Iris pigment epithelial cell (primary cell): ENCODE measurements at places on chromosomes 2 and 18.
A peak's percentile ranks its signal among the peaks of the same experiment; 100 is the strongest.

- DNase-seq, result peak; percentile 0
Measured at GRCh38 chr2:49914281-49914680, 760.0 kb upstream of the FSHR start.

DNA sequence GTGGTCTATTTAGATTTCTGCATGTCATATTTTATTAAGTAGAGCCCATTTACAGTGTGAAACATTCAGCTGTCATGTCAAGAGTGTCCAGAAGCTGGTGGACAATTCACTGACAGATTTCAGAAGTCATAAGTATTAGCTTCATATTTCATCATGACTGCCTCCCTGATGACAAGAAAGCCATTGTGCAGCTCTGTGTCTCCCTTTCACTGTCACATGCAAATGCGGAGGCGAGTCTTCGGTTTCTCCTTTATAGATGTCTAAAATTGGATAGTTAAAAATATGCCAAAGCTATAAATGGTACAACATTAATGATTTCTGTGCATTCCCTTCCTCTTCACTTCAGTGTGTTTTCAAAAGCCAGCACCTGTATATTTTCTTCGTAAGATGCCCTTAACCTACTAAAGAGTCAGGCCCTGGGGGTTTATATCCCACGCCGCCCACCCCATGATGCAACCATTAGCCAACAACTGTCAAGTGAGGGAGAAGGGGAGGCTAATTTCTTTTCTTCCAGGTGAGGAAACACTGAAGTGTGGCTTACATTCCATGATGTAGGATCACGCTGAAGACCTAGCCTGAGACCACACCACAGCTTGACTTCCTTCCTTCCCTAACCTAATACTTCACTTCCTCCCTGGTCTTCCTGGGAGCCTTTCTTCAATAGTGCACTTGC is 99.6 kb upstream of the DDX18 start:
- no peak for DNase-seq

DNA sequence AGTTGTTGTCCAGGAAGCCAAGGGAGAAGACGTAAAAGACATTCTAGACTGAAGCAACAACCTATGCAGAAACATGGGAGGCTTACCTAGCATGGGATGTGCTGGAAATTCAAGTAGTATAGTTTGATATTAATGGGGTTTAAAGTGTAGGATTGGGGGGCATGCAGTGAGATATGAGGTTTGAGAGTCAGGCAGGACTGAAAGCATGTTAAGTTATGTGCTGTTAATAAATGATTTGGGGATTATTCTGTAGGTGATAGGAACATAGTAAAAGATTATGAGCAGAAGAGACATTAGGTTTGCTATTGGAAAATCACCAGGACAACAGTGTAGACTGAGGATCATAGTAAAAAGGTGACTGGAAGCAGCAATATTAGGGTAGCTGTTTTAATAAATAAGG is 3.2 kb downstream of the EHBP1 start:
- no peak for DNase-seq

DNA sequence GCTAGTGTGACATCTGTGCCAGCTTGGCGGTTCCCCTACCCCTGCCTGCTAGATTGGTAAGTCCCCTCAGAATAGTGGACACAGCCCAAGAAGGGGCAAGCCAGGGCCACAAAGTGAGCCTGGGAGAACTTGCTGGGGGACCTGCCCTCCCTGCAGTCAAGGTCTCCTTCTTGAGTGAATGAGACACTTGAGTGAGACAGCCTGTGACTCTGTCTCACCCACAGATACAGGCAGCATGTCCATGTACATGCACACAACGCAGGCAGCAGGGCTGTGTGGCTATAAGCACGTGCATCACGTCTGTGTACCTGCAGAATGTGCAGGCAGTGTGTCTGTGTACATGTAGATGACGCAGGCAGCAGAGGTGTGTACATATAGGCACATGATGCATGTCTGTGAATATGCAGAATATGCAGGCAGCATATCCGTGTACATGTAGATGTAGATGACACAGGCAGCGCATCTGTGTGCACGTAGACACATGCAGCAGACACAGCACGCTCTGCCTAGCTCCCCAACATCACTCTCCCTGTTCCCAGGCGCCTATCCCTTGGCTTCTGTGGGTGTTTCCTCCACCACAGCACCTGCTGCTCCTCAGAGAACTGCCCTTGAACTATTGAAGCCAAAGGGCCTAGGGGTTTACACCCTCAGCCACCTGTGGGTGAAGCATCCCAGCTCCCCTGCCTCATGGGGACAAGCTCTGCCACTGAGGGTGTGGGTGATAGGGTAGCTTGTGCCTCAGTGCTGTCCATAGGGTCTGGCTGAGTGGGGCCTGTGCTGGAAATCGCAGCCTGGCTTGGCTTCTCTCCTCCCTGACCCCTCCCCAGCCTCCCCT is 147.2 kb upstream of the TWIST2 start:
- no peak for DNase-seq

GRCh38 chr2:188176620-188177019 is 115.1 kb upstream of the GULP1 start:
- DNase-seq, result no peak

DNA sequence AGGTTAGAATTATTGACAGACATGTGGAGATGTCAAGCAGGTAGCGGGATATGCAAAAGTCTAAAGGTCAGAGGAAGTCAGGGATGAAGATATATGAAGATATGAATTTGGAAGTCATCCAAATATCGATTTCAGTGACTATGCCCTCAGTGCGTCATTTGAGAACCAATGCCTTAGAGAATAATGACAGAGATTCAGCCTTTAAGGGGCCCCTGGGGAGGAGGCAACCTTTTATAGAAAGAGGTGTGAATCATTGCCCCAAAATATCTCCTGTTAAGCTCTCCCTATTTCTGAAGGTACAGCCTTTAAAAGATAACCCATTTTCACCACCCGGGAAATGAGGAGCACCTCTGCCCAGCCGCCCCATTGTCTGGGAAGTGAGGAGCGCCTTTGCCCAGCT is 223.4 kb downstream of the NCKAP5 start:
- no peak for DNase-seq

DNA sequence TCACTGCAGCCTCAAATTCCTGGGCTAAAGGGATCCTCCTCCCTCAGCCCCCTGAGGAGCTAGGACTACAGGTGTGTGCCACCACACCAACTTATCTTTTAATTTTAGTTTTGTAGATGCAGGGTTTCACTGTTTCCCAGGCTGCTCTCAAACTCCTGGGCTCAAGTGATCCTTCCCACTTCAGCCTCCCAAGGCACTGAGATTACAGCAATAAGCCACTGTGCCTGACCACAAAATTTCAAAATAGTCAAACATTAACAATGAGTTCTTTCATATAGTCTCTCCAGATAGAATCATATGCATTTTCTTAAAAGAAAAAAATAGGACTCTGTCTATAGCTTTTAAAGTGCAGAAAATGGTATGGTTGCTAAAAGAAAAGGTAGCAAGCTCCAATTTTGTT is 24.9 kb upstream of the PID1 start:
- DNase-seq, result peak; percentile 49

- peak; percentile 63 for DNase-seq
Measured at GRCh38 chr2:165953306-165953654, 296 bp downstream of the TTC21B start.

DNA sequence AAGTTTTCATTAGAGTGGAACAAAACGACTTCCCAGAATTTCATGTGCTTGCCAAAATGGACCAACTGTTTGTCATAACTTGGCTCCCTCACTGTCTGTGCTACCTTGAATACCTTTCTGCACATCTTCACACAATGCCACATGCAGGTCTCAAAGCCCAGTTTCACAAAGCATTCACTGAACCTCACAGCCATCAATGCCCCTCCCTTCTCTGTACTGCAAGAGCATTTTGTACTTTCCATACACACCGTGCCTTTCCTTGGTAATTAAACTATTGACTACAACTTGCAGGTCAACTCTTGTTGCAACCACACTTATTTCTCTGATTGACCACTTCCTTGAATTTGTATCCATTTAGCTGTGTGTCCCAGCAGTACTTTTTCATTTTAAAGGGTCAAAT is 50.5 kb downstream of the PAX3 start:
- no peak for DNase-seq

DNA sequence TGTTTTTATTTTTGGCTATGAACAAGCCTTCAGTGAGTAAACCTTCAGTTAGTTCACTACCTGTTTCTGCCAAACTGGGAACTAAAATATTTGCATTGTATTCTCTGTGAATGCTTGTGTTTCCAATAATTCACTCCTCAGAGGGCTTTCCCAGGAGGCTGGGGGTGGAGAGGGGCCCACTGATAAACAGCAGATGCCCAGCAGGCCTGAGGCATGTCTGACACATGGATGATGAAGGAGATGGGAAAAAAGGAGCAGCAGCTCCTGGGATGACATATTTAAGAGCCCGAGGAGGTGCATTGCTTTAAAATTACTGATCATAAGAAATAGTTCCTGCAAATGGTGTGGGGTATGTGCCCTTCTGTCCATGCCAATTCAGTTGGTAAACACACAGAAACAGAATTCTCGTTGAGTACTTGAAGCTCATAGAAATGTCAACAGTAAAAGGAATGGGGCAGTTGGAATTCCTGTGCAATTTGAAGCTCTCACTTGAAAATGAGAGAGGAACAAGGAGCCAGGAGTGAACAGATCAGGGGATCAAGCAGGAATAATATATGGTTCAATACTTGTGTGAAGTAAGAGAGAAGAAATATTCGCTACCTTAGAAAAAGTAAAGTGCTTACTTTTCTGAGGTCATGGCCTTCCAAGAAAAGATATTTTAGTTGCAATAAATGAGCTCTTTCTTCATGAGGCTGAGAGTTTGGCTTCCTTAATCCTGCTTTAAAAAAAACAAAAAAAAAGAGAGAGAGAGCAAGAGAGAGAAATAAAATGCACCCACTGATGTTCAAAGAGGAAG is 22.0 kb upstream of the HNMT start:
- DNase-seq, result no peak
